ENCODE measurements at places on chromosomes 2 and 18.

DNA sequence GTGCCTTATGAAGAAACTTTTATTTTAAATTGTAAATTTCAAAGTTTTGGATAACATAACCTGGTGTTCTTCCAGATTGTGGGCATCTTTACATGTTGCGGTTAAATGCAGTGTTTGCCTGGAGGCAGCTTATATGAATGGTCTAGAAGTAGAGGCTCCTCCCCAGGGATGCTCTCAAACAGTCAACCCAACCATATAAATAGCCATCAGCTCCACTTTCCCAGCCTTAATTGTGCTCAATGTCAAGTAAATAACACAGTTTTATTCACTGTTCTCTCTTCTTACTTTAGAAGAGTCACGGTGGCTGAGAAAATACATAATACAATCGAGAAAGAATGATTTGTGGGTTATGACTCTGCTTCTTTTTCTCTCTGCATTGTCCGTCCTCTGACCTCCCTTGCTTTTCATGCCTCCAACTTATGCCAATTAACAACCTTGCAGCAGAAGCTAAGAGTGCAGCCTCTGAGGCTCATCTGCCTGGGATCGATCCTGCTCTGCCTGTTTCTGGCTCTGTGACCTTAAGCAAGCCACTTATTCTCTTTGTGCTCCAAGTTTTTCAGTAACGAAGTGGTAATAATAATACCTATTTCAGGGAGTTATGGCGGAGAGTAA, 100.3 kb downstream of the DAW1 start:
- no peak for DNase-seq

DNA sequence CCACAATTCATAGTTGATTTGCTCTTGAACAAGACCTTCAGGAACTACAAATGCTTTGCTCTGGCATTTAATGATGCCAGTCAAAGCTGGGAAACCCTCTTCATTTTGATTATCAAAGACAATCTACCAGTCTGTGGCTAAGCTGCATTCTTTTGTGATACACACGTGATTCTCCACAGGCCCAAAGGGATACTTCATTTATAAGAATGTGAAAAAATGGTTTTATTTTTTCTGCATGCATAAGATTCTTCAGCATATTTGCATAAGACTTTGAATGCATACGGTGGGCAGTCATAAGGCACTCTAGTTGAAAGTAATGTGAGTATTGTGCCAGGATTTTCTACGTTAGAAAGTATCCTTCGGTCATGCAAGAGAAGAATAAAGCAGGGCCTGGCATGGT, 33.0 kb upstream of the ARL5A start:
- DNase-seq: no peak

DNA sequence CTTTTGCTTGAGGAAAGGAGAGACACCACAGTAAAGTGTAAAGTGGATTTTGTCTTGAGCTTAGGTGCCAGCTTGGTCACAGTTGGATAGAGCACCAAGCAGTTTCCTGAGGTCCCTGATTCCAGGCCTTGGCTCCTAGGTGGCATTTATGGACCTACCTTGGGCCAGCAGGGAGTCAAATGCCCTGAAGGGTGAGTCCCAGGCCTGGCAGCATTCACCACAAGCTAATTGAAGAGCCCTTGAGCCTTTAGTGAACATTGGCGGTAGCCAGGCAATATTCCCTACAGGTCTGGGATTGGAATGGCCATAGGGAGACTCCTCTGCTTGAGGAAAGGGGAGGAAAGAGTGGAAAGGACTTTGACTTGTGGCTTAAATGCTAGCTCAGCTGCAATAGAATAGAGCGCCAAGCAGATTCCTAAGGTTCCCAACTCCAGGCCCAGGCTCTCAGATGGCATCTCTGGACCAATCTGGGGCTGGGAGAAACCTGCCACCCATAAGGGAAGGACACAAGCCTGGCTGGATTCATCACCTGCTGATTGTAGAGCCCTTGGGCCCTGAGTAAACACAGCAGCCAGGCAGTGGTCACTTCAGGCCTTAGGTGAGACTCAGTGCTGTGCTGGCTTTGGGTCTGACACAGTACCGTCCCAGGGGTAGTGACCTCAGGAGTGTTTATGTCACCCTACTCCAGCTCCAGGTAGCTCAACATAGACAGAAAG, 137.5 kb upstream of the OTOS start:
- no peak for DNase-seq

GRCh38 chr2:181106229-181106628, 125.8 kb downstream of the UBE2E3 start:
- no peak for DNase-seq

GRCh38 chr18:48975817-48976649, 25.3 kb upstream of the SMAD7 start:
- peak; percentile 52 for DNase-seq

DNA sequence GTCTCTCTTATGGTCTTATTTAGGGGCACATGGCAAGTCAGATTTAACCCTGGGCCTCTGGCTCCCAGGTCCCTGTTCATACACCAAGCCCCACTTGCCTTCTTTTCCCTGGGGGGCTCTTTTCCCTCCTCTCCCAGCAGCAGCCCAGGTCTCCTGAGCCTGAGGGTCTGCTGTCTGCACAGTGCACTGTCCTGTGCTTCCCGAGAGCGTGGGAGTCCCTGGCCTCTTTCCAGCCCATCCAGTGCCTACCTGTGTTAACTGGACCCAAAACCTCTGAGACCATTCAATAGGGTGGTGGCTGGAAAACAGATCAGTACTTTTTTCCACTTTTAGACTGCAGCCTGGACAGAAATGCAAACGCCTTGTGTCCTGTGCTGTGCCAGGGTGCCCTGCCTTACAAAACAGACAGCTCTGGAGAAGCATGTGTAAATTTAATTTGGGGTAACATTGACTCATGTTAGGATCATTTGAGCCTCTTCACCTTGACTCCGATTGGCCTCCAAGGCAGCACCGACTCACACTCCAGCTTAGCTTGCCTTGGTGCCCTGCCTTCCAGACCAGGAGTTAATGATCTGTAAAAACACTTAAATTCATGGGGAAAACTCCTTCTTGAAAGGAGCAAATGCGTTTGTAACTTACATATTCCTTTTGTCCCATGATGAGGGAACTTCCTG, 34.3 kb downstream of the TWIST2 start:
- DNase-seq: no peak

DNA sequence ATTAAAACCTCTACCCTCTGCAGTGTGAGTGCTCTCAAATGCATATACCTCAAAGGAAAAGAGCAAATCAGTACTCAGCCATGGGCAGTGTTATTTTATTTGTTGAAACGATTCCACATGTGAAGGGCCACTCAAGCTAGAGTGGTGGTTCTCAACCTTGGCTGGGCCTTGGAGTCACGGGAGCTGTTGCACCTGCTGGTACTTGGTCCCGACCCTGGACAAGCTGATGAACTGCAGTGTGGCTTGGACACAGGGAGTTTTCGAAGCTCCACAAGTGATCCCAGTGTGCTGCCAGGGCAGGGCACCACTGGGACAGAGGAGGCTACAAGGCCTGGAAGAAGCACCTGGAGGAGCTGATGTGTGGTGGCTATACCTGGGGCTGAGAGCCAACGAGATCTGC, 19.7 kb downstream of the GNLY start:
- DNase-seq: no peak

DNA sequence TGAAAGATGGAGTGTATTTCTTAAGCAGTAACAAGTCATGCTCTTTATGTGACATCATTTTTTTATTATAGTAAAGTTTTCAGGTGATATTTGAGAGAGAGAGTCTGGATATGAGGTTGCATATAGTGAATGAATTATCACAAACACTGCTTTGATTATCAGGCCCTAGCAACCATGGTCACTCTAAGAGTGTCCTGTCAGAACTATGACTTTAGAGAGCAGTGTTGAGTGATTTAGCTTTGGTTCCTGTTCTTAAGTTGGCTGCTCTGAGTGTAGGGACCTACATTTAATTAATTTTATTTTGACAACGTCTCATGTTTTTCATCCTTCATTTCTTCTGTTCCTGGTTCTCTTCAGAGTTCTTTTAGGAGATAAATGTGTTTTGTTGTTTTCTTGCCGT, 275.5 kb downstream of the KCNJ3 start:
- DNase-seq: no peak

DNA sequence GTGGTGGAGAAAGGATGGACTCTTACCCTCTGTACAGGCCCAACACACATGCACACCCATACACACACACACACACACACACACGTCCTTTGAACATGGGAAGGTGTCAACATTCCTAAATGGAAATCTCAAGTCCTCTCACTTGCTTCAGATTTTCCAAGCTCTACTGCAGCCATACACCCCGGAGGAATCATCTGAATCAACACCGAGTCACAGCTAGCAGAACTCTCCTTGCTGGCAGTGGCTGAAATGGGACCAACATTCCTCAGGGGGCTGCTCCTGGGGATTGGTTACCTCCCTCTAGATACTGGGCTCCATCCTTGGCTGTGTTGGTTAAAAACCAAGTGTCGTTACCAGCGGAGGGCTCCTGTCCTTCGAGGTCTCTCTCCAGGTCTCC, 112.7 kb downstream of the BCL11A start:
- DNase-seq: no peak

- DNase-seq: no peak
Measured at GRCh38 chr2:57855212-57855611, 191.4 kb upstream of the VRK2 start.

- DNase-seq: no peak
Measured at GRCh38 chr2:26462511-26463243, 15.2 kb downstream of the OTOF start.

Measured in activated T-helper 9 cell treated with anti-CD3 and anti-CD28 coated beads, Interleukin-2, amount 50 U/mL, for 16 hours (primary cell).